NCI-H510A treated with DMSO at 0.1 percent for 48 hours (cell line): ENCODE measurements at places on chromosomes 1 and 21.

GRCh38 chr1:2587071-2587859 is 688 bp downstream of the PRXL2B start:
- no peak for DNase-seq

GRCh38 chr21:44965251-44966022 is 25.6 kb downstream of the SLX9 start:
- no peak for DNase-seq

DNA sequence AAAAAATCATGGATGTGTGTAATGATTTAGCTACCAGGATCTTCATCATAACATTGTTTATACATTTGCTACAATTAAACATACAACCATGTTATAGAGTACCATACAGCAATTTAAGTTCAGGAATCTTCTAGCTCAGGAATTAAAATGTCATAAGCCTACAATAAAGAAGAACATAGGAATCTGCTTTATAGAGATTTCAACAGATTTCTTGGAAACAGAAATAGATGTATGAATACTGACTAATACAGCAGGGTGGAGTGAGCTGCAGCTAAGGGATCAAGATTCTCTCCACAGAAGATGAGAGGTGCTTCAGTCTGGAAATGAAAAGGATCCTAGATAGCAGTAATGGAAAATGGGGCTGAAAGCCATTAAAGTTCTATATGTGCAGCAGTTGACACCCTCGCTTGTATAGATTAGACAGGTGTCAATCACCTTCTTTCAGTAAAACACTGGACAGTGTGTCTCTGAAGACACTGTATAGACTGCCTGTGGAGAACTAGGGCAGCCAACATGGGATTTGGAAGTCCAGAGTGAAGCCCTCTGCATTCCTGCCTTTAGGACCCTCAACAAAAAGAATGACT is 73.9 kb downstream of the DNTTIP2 start:
- no peak for DNase-seq

GRCh38 chr21:41326414-41327080 is 9.9 kb downstream of the FAM3B start:
- DNase-seq = no peak

GRCh38 chr1:225451840-225452515 is 24.1 kb upstream of the LBR start:
- DNase-seq = no peak
